ENCODE measurements at places on chromosomes 2 and 18.

DNA sequence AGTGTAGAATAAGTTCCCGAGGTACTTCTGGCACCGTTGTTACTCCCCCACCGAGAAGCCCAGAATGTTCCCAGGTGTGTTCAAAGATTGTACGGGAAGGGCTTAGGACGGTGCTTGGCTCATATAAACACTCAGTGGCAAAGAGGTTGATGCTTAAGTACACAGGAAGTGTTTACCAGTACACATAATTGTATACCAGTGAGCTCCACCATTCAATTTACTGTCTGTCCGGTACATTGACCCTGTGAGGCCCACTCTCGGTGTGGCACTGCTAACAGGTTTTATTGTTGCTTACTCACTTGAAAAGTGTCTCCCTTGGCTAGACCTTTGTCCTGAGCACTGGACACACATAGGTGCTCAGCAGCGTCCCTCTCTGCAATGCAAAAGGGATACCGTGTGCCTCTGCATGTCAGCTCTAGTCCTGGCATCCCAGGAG, 191.0 kb downstream of the NEDD4L start:
- DNase-seq, result no peak

- DNase-seq, result no peak
Measured at GRCh38 chr2:106531676-106532214, 44.6 kb downstream of the CD8B2 start.

- DNase-seq, result no peak
Measured at GRCh38 chr2:226317970-226318369, 481.6 kb downstream of the IRS1 start.

- DNase-seq, result no peak
Measured at GRCh38 chr2:32812316-32812715, 134.4 kb upstream of the LTBP1 start.

DNA sequence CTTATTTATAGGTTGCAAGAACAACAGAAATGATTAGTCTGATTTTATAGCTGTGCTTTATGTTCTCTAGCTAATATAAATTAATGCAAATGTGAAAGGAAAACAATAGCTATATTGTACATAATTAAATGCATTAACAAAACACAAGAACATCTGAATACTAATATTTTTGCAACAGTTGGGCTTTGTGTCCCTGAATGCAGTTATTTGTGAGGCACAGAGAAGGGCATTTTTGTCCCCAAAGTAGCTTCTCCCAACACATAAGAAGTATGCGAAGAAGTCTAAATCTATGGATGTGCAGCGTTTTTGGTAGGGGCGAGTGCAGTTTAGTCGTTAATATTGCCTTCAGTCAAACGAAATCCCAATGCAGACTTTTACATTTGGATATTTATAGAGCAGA, 110.0 kb downstream of the MBP start:
- no peak for DNase-seq

DNA sequence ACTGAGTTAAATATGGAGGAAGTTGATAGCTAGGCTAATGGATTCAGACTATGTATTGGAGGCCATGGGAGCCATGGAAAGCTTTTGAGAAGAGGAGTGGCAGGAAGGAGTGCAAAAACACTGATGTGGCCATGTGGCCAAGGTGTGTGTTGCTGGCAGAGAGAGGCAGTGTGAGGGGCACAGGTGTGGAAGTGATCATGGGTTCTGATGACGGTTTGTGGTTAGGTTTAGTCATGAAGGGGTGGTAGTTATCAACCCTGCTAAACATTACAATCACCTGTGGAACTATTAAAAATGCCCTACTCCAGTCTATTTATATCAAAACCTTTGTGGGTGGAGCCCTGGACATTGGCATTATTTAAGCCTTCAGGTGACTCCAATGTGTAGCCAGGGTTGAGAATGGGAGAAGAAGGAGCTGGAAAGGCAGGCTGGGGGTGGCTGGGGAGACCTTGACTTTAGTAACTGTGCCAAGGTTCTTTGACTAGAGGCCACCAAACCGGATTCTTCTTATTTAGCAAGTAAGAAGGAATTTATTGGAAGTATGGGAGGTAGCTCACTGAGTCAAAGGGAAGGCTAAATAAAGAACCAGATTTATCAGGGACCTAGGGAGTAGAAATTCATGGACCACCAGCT, 13.5 kb downstream of the GPR39 start:
- DNase-seq, result no peak
